ENCODE measurements at places on chromosomes 2 and 18.

GRCh38 chr2:12584338-12584737 lies 132.4 kb upstream of the TRIB2 start:
- DNase-seq: no peak

- DNase-seq: no peak
Measured at GRCh38 chr18:37540424-37541138, 25.0 kb downstream of the CELF4 start.

- no peak for DNase-seq
Measured at GRCh38 chr2:241639385-241639784, 1.9 kb downstream of the ATG4B start.

- no peak for DNase-seq
Measured at GRCh38 chr2:206422493-206422892, 20.8 kb upstream of the ADAM23 start.

GRCh38 chr2:174333372-174334277 lies 1.1 kb upstream of the SP9 start:
- no peak for DNase-seq

- no peak for DNase-seq
Measured at GRCh38 chr18:75293591-75293990, 83.0 kb downstream of the TSHZ1 start.

- no peak for DNase-seq
Measured at GRCh38 chr2:101802329-101802728, 104.8 kb downstream of the MAP4K4 start.

- DNase-seq: no peak
Measured at GRCh38 chr2:181070119-181070835, 89.9 kb downstream of the UBE2E3 start.

DNA sequence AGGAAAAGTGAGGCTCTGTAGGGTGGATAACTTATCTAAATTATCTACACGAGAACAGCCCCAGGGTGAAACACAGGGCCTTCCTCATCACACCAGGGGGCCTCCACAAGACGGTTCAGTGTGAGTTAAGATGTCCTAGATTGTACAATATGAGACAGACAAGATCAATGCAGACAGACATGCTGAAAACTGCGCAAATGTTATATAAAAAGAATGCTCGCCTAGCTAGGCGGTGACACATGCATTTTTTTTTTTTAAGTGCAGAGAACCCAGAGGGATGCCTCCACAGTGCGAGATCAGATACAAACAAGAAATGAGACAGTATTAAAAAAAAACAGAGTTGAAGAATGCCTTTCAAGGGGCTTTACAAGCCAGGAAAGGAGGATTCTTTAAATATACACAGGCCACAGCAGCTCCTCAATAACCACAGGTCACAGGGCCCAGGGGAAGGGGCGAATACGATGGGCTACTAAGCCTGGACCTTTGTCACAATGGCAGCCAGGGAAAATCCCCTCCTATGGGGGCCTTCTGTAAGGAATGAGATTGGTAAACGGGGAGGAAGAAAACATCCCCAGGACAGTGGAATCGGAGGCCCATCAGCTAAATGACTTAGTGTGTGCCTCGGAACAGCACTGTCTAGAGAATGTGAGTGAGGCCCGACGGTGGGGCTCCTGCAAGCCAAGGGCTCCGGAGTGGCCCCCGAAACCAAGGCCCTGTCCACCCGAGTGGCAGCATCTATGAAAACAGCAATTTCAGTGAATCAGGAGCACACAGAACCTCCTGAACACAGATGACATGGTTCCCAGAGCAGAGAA lies 48.9 kb downstream of the ADCY3 start:
- DNase-seq: no peak

- DNase-seq: no peak
Measured at GRCh38 chr2:134288814-134289213, 34.9 kb downstream of the MGAT5 start.

- no peak for DNase-seq
Measured at GRCh38 chr2:46211461-46211860, 85.7 kb upstream of the EPAS1 start.

DNA sequence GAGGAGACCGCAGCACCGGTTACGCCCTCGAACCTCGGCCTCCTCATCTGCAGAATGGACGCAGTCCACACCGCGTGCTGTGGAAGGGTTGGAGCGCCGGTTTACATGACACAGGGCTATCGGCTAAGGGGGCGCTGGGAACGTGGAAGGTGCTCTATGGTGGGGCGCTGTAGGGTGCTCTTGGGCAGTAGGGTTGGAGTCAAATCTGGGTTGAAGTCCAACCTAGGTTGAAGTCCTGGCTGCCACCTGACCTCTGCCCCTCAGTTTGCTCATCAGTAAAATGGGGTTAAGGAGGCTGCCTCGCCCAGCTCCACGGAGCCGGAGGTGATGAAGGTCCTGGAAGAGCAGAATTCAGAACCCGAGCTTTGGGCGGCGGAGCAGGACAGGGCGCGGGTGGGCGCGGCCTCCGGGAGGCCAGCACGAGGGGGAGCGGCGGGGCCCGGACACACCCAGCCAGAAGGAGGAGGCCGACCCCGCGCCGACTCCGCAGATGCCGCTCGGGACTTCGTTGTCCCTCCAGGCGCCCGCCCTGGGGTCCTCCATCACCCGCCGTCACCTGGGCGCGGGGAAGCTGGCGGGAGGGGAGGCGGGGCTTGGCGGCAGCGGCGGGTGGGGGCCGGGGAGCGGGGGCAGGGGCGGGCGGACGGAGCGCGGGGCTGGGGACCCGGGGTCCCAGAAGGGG lies 558 bp upstream of the GAREM2 start:
- DNase-seq: no peak

DNA sequence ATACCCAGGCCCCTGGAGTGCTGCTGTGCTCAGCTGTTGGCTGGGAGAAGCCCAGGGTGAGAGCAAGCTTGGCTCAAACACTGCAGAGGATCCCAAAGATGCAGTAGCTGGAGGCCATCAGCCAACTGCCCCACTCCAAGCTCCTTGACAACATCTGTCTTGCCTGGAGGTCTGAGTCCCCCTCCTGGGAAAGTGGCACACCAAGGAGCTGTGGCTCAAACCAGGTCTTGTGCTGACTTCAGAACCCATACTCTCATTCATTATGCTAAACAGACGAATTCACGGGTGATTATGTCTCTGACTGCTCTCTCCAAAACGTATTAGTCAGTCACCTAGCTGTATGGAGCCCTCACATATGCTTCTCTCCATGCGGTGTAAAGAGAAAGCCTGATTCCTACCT lies 206.1 kb downstream of the TTC32 start:
- no peak for DNase-seq

DNA sequence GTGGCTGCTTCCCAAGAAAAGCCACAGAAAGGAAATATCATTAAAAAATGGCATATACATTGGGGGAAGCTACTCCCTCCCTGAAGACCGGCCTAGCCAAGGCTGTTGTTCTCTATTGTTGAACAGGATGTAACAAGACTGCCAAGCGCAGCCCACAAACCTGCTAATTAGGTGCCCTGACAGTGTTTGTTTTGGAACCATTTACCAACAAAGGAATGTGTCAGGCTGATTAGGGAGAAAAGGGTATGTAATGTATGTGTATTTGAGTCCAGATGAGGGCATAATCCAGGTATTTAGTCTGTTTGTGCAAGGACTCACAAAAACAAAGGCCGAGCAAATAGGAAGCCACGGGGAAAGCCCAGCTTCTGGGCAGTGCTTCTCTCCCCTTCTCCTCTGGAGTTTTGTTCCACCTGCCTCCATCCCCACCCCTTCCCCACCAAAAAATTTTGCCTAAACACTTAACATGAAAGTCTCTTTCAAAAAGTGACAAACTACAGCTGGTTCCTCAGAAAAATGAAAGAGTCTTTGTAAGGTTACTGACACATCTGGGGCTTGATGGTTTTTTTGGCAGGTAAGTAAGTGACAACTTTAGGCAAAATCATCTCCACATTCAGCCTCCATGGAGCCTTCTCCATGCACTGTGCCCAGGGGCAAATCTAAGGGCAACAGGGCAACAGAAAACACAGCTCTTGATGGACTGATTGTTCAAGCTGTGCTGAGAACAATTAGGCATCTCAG lies 78.3 kb upstream of the FZD5 start:
- DNase-seq: no peak

GRCh38 chr2:100031604-100032003 lies 110.8 kb downstream of the AFF3 start:
- DNase-seq: no peak

DNA sequence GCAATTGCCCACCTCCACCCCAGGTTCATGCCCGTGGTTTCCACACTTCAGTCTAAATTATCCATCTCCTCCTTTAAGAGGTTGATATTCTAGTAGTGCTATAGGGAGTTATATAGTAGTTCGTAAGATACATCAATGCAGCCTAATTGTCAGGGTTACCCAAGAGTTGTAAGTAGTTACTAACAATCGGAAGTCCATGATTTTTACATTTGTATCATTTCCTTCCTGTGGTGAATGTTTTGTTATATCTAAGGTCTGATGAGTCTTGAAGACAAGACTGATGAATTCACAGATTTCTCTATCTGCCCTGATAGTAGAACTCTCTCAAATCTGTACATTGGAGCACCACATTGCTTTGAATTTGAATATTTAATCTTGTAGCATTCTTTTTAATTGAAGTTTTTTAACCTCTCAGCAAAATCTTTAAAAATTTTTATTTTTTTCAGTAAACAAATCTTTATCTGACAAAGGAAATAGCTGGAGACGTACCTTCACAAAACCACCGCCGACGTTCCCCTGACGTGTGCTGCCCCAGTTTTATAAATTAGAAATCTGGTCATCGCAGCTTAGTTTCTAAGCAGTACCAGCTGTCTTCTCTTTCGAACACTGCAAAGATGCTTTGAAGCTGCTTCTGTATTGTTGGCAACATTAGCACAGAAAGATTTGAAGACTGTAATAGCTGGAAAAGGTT lies 264.5 kb downstream of the SOCS6 start:
- DNase-seq: no peak

DNA sequence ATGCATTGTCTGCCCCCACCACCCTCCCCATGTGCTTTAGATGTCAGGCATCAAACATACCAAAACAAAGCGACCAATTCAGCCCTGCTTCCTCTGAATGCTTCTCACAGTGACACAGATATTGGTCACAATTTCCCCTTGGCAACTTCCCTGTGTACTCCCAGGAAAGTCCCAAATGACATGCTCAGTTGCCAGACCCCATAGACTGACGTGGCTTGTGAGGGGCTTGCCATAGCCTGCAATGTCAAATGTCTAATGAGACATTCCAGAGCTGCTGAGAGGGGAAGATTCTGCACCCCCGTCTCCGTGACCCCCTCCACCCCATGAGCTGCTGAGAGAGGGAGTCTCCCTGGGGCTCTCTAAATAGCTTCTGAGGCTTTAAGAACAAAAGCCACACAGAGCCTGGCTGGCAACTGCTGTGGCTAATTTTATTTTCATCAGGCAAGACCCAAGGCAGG lies 47.3 kb downstream of the RFTN2 start:
- DNase-seq: no peak

GRCh38 chr18:50751947-50752346 lies 67.9 kb downstream of the MRO start:
- DNase-seq: no peak

GRCh38 chr2:100391735-100392515 lies 25.5 kb downstream of the CHST10 start:
- DNase-seq: no peak

GRCh38 chr2:213551526-213551925 lies 267.3 kb downstream of the SPAG16 start:
- no peak for DNase-seq

- DNase-seq: no peak
Measured at GRCh38 chr18:154151-154550, 4.2 kb upstream of the USP14 start.

DNA sequence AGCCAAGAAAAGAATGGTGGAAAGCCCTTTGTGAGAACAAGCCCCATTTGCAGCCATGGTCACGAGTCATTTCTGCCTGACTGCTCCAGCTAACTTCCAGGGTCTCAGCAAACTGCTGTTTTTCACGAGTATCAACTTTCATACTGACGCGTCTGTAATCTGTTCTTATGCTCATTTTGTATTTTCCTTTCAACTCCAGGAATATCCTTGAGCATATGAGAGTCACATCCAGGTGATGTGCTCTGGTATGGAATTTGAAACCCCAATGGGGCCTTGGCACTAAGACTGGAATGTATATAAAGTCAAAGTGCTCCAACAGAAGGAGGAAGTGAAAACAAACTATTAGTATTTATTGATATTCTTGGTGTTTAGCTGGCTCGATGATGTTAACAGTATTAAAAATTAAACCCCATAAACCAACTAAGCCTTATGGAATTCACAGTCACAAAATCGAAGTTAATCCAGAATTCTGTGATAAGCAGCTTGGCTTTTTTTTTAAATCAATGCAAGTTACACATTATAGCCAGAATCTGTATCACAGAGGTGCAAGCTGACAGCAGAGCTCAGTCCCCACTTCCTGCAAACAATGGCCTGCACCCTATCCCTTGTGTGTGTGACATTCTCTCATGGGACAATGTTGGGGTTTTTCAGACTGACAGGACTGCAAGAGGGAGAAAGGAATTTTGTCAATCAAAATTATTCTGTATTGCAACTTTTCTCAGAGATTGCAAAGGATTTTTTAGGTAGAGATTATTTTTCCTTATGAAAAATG lies 26.1 kb downstream of the SLC14A1 start:
- no peak for DNase-seq

DNA sequence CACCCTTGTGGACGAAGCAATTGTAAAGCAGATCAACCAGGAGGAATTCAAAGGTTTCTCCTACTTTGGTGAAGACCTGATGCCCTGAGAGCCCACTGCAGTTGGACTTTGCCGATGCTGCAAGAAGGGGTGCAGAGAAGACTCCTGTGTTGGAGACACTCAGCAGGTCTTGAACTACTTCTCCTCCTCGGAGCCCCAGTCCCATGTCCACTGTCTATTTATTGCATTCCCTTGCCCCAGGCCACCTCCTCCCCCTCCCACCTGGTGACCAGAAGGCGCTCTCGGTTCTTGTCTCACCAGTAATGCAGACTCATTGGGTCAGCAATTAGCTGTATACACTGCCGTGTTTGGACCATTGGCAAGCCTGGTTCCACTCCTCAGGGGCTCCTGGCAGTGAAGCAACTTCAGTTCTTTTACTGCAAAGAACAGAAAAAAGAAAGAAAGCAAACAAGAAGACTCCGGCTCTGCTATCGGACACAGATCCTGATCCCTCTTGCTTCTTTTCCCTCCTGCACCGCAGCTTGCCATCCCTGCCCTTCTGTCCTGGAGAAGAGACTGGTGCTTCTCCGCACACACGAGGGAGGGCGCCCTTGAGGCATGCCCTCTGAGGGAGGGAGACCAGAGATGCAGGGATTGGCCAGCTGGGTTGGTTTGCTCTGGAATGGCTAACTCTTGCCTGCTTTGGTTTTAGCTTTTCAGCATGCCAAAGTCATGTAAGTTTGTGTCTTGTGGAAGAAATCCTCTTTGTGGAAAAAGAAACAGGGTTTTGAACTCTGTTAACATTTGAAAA lies 112.2 kb upstream of the EPAS1 start:
- DNase-seq: no peak

GRCh38 chr2:129849559-129850160 lies 129.8 kb upstream of the RAB6C start:
- DNase-seq: no peak

GRCh38 chr2:120391911-120392665 lies 46.2 kb downstream of the INHBB start:
- peak; percentile 9 for DNase-seq
